ENCODE measurements at places on chromosomes 7 and 10.

DNA sequence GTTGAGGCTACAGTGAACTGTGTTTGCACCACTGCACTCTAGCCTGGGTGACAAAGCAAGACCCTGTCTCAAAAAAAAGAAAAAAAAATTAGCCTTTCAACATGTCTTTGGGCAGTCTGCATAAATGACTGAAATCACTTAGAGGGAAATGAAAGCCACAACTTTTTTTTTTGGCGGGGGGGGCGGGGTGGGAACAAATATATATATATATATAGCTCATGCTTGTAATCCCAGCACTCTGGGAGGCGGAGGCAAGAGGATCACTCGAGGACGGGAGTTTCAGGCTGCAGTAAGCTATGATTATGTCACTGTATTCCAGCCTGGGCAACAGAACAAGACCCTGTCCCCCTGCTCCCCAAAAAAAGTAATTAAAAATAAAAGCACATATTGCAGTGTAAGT, 23.4 kb upstream of the MICU1 start:
- DNase-seq, result no peak

GRCh38 chr10:132884041-132884440, 58.3 kb downstream of the CFAP46 start:
- no peak for DNase-seq

- DNase-seq, result no peak
Measured at GRCh38 chr10:88557658-88558057, 25.5 kb downstream of the RNLS start.

DNA sequence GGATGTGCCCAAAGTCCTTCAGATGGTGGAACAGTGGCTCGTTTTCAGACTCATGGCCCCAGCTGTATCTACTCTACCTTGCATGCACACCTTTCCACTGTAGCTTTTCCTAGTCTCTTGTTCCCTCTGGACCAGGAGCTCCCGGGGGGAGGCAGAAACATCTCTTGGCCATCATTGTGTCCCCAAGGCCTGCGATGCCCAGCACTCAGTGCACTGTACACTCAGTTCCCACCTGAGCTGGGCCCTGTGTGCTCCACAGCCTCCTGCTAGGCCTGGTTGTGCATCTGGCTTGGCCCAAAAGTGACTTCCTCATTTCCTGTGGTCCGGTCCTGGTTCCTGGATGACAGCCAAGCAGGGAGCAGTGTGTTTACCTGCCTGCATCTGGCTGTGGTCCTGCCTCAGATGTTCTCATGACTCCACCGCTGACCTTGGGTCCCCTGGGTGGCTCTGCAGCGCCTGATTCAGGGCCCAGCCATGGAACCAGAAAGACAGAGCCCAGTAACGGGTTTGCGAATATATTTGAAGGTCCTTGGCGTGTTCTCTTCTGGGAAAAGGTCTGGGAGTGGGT, 9.9 kb upstream of the DOCK1 start:
- no peak for DNase-seq

GRCh38 chr7:125256446-125256845, 326.8 kb upstream of the POT1 start:
- no peak for DNase-seq

DNA sequence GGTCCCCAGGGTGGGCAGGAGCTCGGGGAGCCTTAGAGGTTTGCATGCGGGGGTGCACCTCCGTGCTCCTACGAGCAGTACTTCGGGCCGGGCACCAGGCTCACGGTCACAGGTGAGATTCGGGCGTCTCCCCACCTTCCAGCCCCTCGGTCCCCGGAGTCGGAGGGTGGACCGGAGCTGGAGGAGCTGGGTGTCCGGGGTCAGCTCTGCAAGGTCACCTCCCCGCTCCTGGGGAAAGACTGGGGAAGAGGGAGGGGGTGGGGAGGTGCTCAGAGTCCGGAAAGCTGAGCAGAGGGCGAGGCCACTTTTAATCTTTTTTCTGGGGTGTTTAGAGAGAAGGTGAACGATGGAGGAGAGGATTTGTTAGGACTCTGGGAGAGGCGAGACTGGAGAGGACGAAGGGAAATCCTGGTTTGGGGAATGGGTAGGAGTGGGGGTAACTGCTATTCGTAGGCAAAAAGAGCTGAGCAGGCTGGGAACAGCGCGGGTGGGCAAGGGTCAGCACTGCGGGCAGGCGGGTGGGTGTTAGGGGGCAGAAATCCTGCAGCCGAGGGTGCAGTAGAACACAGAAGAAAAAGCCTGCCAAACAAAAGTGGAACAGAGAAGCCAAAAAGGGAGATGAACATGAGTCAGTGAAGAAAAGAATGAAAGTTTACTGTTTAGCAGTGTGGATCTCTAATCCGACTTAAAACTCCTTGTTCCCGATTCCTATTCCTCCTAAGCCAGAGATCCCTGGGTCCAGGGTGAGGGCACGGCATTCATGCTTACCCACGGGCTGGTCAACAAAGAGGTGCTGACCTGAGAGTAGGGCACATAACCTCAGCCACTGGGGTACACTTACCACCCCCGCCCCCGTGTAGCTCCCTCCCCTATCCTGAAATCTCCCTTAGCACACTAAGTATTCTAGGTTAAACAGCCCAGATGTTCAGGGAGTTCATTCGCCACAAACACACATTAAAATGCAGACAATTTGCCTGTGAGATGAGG, 26.9 kb downstream of the PRSS2 start:
- no peak for DNase-seq

GRCh38 chr7:64889686-64890162, 13.3 kb upstream of the ZNF273 start:
- DNase-seq, result no peak

- no peak for DNase-seq
Measured at GRCh38 chr10:33093362-33093761, 135.3 kb upstream of the ITGB1 start.

DNA sequence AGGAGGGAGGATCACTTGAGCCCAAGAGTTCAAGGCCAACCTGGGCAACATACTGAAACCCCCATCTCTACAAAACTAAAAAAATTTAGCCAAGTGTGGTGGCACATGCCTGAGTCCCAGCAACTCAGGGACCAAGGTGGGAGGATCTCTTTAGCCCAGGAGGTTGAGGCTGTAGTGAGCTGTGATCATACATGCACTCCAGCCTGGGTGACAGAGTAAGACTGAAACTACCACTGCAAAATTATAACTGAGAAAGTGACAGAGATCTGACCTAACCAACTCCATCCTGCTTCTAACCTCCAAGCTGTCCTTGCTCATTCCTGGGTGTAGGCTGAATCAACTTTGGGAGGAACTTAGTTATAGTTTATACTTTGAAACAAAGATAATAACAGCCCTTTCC, 59.4 kb downstream of the HTR7 start:
- no peak for DNase-seq

DNA sequence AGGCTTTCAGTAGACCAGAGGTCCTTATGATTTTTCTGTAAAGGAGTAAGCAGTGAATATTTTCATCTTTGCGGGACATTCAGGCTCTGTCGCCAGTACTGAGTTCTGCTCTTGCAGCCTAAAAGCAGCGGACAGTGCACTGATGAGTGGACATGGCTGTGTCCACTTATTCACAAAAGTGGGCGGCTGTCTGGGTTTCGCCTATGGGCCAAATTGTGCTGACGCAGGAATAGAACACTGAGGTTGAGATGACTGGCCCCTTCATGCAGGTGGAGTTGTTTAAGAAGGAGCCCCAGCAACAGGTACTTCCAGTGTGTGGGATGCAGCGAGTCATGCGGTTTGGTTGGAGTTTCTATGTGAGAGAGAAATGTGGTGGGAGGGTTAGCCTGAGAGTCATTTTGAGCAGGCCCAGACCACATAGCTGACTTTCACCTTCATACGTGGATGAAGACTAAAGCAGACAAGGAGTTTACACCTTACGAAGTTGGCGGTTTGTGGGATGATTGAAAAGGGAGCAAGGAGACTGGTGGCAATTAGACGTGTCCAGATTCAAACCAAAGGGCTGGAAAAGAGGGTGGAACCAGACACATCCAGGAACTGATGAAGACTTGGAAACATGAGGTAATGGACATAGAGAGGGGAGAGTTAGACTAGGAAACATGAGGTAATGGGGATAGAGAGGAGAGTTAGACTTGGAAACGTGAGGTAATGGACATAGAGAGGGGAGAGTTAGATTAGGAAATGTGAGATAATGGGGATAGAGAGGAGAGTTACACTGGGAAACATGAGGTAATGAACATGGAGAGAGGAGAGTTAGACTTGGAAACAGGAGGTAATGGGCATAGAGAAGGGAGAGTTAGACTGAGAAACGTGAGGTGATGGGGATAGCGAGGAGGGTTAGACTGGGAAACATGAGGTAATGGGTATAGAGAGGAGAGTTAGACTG, 38.2 kb downstream of the WDR37 start:
- no peak for DNase-seq

- DNase-seq, result no peak
Measured at GRCh38 chr7:77313085-77313484, 103.1 kb downstream of the GSAP start.

GRCh38 chr10:125037145-125037877, 95.4 kb downstream of the ZRANB1 start:
- no peak for DNase-seq

GRCh38 chr10:15814565-15814964, 45.7 kb downstream of the MINDY3 start:
- no peak for DNase-seq

DNA sequence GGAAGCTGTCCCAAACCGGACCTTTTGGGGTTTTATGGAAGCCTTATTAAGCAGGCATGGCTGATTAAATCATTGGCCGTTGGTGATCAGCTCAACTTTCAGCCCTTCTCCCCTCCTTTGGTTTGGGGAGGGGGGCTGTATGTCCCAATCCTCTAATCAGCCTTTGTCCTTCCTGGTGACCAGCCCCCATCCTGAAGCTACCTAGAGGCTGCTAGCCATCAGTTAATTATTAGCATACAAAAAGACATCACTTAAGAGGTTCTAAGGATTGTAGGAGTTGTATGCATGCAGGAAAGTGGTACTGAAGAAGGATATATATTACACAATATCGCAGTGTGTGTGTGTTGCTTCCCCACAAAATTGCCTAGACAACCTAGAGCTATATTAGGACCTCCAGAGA, 553.3 kb upstream of the FZD8 start:
- DNase-seq, result no peak

- peak; percentile 61 for DNase-seq
Measured at GRCh38 chr7:5661942-5662341, 119.5 kb downstream of the RNF216 start.

GRCh38 chr10:20870834-20871233, 26.3 kb downstream of the NEBL start:
- DNase-seq, result no peak

- DNase-seq, result no peak
Measured at GRCh38 chr10:77505431-77506334, 131.9 kb downstream of the KCNMA1 start.

DNA sequence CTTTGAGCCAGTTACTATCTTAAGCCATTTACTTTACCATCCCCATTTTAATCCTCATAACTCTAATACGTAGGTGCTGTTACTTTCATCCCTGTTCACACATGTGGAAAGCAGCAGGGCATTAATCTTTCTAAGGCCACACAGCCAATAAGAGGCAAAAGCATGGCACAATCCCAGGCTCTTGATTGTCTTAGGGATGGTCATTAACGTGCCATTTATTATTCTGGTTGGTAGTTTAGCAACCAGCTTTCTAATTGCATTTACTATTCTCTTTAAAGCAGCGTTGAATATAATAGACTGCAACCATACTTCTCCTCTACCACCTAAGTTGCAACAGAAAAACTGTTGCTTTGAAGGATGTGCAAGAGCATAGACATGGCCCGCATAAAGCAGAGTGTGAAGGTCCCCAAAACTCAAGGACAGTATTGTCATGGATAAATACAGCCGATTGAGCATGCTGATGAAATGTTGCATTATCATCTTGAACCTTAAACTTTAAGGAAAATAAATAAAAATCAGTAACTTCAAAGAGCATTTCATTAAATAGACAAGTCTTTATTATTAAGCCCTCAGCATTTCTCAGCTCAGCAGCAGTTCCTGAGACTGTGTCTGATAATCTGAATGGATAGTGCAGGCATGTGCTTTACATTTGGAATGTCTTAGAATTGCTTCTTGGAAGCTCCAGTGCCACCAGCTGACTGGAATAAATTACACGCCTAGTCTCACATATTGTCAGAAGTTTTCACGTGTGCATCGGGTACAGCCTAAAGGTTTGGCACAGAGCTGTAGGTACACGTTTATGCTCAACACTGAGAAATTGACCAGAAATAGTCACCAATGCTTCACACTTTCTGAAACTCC, 467.1 kb downstream of the SDK1 start:
- no peak for DNase-seq

DNA sequence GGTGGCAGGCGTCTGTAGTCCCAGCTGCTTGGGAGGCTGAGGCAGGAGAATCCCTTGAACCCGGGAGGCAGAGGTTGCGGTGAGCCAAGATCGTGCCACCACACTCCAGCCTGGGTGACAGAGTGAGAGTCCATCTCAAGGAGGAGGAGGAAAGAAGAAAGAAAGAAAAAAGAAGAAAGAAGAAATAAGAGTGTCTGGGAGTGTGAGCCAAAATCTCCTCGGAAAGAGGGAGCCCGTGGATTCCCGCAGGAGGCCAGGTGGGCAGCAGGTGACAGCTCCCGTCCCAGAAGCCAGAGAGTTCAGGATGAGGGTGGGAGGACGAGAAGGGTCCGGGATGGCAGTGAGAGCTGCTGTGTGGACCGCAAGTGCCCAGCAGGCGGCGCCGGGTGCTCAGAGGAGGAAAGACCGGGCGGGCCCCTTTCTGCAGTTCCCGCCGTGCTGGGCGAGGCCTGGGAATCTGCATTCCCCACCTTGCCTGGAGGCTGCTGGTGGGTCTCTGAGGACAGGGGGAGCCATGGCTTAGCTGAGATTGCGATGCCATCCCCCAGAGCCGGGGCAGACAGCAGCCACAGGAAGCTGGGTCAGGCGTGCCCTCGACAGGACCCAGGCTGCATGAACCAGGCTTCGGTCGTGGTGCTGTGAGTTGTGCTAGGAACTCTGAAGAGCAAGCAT, 17.1 kb upstream of the AMZ1 start:
- peak; percentile 87 for DNase-seq

- DNase-seq, result no peak
Measured at GRCh38 chr7:41039386-41039953, 663.4 kb downstream of the INHBA start.

GRCh38 chr7:106485031-106485551, 175.9 kb downstream of the CCDC71L start:
- no peak for DNase-seq

GRCh38 chr10:117736655-117737054, 194.1 kb downstream of the EMX2 start:
- DNase-seq, result no peak

DNA sequence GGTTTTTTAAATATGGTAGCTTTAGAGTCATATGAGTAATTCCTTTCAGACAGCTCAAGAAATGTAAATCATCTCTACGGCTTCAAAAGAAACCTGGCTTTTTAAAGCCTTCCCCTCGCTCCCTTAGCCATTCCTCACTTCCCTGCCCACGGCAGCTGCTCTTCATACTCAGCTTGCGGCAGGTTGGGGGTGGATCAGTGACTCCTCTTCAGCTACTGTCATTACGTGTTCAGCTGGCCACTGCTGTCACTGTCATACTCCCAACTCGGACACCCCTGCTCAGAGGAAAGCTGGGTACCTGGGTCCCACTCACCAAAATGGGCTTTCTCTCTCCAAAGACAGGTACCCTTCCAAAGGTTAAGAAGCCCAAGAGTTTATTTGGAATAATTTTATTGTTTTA, 6.6 kb downstream of the YWHAG start:
- DNase-seq, result no peak

GRCh38 chr10:3248526-3249306, 76.1 kb upstream of the PITRM1 start:
- no peak for DNase-seq
